NCI-H2107 (cell line): ENCODE measurements at places on chromosomes 11 and 22.

GRCh38 chr22:50498322-50498890 lies 9.1 kb downstream of the LMF2 start:
- DNase-seq, result no peak

GRCh38 chr11:8342821-8343681 lies 79.4 kb upstream of the LMO1 start:
- DNase-seq, result no peak

DNA sequence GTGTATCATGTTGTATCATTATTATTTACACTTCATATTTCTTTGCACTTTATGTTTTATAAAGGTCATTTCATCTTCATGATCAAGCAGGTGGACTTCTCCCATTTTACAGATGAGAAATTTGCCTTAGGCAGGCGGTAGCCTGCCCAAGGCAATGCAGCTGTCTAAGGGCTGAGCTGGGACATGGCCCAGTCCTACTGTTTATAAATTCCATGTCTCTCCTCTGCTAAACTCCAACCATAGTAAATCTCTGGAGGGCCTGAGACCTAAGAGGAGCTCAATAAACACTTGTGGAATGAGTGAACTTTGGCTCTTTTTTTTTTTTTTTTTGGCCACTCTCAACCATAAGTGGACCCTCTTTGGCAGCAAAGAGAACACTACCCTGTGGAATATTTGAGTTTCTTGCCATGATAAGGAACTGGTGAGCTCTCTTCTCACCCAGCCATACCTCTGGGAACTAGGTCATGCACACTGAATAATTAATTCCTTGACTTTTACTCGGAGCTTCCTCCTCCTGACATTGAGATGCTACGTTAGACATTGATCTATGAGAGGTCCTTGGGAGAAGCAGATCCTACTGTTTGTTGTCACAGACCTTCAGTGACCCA lies 29.9 kb downstream of the MICAL2 start:
- no peak for DNase-seq

- no peak for DNase-seq
Measured at GRCh38 chr11:68574308-68574707, 110.0 kb upstream of the GAL start.

DNA sequence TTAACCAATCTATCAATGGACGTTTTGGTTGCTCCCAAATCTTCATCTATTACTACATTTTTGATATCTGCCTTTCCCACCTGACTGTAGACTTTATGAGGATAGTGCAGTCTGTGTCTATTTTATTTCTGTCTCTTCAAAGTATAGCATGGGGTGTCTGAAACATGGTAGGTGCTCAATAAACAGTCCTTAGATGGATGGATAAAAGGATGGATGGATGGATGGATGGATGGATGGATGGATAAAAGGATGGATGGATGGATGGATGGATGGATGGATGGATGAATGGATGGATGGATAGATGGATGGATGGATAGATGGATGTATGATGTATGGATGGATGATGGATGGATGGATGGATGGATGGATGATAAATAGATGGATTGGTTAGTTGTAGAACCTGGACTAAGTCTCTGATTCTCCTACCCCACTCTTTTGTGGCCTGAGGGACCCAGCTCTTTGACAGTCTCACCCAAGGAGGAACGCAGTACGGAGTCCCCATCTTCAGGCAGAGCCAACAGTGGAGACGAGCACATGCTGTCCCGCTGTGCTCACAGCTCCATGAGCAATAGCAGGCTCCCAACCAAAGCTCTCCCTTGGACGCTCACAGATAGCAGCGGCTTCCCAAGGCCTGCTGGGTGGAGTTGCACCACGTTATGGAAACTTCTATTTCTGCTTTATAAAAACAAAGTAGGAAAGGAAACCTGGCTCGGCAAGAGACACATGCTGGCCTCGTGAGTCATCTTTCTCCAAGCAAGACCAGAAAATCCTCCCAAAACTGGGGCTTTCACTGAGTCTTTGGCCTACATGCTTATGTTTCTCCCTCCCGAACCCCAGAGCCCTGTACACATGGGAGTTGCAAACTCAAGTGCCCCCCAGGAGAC lies 448.0 kb downstream of the MIAT start:
- DNase-seq, result no peak

GRCh38 chr11:86575927-86576326 lies 96.5 kb downstream of the ME3 start:
- no peak for DNase-seq

GRCh38 chr11:117792241-117792640 lies 4.8 kb downstream of the DSCAML1 start:
- DNase-seq, result peak; percentile 58

DNA sequence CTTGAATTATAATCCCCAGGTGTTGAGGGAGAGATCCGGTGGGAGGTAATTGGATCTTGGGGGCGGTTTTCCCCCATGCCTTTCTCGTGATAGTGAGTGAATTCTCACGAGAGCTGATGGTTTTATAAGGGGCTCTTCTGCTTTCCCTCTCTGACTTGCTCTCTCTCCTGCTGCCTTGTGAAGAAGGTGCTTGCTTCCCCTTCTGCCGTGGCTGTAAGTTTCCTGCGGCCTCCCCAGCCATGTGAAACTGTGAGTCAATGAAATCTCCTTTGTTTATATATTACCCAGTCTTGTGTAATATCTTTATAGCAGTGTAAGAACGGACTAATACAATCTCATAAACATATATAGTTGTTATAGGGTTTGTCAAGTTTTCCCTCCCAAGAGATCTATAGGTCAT lies 32.8 kb downstream of the KCNE3 start:
- no peak for DNase-seq

DNA sequence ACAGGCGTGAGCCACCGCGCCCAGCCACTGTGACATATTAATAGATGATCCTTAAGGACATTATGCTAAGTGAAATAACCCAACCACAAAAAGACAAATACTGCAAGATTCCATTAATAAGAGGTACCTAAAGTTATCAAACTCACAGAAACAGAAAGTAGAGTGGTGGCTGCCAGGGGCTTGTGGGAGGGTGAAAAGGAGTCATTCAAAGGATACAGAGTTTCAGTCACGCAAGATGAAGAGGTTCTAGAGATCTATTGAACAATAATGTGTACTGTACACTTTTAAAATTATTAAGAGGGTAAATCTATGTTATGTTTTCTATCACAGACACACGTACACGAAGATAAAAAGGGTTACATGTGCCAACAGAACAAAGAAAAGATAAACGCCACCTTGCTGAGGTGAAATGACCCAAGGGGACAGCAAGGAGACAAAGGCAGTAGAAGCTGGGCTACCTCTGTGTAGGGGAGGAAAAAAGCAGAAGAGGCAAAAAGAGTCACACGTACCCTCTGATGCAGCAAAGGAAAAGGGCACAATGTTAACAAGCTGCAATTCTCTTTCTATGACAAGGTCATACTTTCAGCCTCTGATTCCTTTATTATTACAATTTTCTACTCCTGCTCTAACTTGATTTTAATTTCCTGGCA lies 65.3 kb downstream of the AMBRA1 start:
- no peak for DNase-seq

GRCh38 chr11:44474702-44475101 lies 90.8 kb upstream of the CD82 start:
- DNase-seq, result no peak

DNA sequence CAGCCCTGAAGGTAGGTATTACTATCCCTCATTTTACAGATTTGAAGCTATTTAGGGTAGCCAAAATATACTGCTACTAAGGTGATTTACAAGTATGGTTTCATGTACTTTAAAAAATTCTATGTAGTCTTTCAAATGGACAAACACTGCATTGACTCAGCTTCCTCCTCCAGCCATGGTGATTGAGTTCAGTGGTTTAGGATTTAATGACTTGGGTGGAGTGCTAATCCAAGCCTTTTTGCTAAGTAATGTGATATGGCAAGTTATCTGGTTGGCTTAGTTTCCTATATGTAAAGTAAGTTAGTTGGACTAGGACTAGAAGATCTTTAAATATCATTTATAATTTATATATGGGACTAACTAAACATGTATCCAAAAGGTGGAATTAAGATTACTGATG lies 77.9 kb downstream of the ARHGAP20 start:
- DNase-seq, result no peak

DNA sequence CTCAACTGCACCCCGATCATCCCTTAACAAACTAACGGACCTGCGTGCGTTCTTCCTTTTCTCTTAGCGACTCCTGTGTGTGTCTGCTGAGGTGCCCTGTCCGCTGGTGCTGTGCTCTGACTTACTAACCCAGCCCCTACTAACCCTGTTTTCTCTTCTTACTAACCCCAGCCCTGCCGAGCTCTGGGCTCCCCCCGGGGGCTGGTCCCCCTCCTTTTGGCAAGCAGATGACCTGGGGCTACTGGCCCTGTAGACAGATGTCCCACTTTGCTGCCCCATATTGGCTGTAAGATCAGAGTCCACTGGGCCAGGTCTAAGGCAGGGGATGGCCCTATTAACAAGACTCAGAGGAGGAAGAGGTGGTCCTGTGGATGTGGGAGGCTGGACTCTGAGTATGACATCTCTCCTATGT lies 14.7 kb downstream of the MIAT start:
- DNase-seq, result no peak

- DNase-seq, result no peak
Measured at GRCh38 chr11:107720303-107720774, 8.5 kb upstream of the SLN start.

DNA sequence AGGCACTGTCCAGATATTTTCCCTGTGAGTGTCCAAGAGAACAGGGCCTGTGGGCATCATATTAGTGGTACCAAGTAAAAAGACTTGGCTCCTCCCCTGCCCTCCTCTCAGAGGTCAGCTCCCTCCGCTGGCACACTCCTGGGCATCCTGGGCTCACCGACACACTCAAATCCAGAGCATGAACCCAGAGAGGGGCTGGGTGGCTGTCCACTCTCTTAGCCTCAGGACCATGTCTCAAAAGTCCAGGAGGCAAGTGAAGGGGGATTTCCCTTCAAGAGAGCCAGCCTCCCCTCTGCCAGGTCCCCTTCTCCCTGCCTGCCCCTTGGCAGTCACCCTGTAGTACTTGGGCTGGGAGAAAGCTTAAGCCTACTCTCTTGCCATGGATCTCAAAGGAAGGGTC lies 10.3 kb downstream of the BCL9L start:
- DNase-seq, result no peak

DNA sequence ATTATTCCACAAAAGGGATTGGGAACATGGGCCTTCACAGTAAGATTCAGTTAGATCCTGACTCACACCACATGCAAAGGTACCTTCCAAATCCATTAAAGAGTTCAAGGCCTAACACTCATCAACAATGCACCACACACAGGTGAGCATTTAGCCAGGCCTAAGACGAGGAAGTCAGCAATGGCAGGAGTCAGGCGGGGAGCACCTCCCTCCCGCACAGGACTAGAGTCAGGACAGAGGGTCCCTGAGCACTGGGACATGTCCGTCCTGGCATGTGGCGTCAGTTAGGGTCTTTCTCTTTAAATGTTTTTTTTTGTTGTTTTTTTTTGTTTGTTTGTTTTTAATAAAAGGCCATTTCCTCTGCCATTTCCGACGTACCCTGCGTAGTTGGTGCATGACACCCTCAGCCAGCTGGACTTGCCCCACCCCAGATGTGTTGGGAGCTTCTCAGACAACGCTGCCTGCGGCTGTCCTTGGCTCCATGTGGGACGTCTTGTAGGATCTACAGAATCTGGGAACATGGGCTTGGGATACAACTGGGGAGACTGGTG lies 1458.6 kb downstream of the BRD1 start:
- no peak for DNase-seq

DNA sequence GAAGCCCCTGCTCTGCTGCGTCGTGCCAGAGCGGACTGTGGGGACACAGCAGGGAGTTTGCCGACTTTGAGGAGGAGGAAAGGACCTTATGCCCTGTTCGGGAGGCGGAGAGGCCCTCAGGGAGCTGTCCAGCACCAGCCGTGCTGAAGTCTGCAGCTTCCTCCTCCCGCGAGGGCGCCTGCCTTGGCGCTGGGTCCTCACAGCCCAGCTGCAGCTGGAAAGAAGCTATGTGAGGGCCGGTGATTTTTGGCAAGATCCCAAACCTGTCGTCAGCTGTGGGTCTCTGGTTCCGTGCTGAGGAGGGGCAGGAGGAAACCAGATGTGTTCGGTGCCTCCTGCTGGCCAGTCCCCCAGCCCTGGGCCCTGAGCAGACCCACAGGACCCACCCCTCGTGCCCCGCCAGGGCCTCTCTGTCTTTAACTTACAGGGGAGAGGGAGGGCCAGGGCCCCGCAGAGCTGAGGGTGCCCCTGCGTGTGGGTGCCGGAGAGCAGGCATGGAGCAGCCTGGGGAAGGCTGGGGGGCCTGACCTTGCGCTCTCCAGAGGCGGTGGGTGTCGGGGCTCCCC lies 12.0 kb downstream of the BRSK2 start:
- no peak for DNase-seq

DNA sequence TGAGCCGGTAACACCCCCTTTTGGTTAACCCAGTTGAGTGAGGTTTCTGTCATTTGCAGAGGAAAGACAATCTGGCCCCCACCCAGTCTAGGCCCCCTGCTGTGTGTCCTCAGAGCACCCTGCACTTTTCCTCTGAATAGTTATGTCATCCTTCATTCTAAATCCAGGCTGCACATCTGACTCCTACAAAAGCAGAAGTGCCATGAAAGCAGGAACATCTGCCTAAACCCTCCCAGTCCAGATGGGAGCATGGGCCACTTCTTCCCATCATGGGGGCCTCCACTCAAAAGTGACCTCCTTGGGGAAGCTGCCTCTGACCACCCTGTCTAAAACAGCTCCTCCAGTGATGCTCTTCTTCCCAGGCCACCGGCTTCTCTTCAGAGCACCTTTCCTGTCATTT lies 53.7 kb upstream of the HMGXB4 start:
- no peak for DNase-seq

- no peak for DNase-seq
Measured at GRCh38 chr11:116326146-116326545, 446.6 kb downstream of the BUD13 start.

DNA sequence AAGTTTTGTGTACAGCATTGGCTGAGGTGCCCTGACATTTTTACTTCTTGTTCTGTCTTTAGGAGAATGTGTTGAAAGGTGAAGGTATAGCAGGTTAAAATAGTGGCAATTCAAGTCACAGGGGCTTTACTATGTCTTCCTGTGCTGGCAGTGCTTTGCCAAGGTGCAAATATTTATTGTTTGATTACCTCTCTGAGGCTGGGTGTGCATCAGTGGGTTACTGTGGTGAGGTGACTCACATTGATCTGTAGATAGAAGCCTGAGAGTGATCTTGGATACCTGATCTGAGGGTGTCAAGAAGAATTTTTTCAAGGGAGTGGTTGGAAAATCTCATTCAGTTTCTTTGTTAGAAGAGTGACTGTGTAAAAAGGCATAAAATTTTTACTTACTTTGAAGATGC lies 90.0 kb downstream of the ARHGAP42 start:
- no peak for DNase-seq

GRCh38 chr22:28989035-28989464 lies 72.6 kb downstream of the C22orf31 start:
- no peak for DNase-seq
